Activated CD4-positive, alpha-beta memory T cell treated with anti-CD3 and anti-CD28 coated beads, Interleukin-2, amount 10 ng/mL, durations not matched to agents 7 days and 5 days (primary cell): ENCODE measurements at places on chromosomes 7 and 10.
A peak's percentile ranks its signal among the peaks of the same experiment; 100 is the strongest.

DNA sequence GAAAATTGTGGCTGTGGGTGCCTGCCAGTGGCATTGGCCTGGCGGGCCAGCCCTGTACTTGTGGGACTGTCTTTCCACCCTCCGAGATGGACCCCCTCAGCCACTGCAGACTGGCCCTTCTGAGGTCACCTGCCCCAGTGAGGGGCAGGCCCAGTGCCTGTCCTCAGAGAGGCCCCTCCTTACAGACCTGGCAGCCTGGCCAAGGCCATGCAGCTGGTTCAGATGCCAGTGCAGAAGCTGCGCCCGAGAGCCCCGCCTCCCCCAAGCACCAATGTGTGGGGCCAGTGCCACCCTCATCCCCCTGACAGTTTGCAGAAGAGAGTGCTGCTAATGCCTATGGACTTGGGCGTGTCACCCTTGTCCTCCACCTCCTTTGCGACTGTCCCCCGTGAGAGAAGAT is 10.0 kb downstream of the ZNF316 start:
- DNase-seq, result no peak

DNA sequence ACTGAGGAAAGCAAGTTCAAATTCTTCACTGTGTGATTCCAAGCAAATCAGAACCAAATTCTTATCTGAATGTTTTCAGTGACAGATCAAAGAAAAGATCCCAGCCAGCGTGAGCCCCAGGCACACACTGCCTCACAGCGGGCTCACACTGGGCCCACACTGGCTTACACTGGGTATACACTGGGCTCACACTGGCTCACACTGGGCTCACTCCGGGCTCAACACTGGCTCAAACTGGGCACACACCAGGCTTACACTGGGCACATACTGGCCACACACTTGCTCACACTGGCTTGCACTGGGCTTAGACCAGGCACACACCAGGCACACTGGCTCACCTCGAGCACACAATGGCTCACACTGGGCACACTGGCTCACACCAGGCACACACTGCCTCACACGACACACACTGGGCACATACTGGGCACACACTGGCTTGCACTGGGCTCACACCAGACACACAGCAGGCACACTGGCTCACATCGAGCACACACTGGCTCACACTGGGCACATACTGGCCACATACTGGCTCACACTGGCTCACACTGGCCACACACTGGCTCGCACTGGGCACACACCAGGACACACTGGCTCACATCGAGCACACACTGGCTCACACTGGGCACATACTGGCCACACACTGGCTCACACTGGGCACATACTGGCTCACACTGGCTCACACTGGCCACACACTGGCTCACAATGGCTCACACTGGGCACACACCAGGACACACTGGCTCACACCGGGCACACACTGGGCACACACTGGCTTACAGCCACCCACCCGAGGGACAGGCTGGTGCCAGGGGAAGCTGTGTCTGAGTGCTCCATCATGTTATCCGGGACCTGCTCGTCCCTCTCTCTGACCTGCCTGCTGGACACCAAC is 156.3 kb downstream of the PTPRN2 start:
- DNase-seq, result no peak

- DNase-seq, result no peak
These were observed 6.5 kb downstream of the AHR start for GRCh38 chr7:17304926-17305325.

- no peak for DNase-seq
These were observed 57.0 kb downstream of the LRRN3 start for GRCh38 chr7:111147708-111148533.

DNA sequence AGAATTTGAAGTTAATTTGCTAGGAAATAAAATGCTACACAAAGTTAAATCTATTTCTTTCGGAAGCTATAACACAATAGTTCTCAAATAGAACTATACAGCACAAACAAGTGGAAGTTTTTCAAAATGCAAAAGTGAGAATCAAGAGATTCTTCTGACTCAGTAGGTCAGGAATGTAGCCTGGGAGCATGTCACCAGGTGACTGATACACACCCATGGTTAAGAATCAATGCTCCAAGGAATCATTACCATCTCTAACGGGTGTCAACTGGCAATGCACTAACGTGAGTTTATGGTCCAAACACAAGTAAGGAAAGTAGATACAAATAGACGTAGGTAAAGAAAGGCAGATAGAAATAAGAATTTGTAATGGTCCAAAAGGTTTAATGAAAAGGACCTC is 170.5 kb downstream of the SRPK2 start:
- DNase-seq, result no peak

DNA sequence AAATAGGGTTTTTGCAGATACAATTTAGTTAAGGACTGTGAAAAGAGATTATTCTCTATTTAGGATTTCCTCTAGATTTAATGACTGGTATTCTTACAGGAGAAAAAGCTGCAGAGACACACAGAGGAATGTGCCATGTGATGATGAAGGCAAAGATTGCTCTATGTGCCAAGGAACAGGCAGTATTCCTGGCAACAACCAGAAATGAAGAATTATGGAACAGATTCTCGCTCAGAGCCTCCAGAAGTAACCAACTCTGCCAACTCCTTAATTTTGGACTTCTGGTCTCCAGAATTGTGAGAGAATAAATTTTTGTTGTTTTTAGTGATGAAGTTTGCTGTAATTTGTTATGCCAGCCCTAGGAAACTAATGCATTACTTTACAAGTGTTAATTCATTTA is 307.6 kb upstream of the SEMA3A start:
- DNase-seq, result no peak

- no peak for DNase-seq
These were observed 237.7 kb downstream of the CACNB2 start for GRCh38 chr10:18377898-18378297.

- DNase-seq, result no peak
These were observed 1.6 kb downstream of the FAM53B start for GRCh38 chr10:124742413-124743190.

- no peak for DNase-seq
These were observed 8.9 kb downstream of the FGF8 start for GRCh38 chr10:101766753-101767599.

- no peak for DNase-seq
These were observed 36.9 kb upstream of the RNF32 start for GRCh38 chr7:156603629-156604028.

GRCh38 chr7:102279537-102280400 is 6.9 kb upstream of the SH2B2 start:
- DNase-seq, result peak; percentile 60

- no peak for DNase-seq
These were observed 62.3 kb upstream of the AHR start for GRCh38 chr7:17236171-17236570.

- DNase-seq, result no peak
These were observed 27.6 kb upstream of the RUFY2 start for GRCh38 chr10:68434657-68435056.

- no peak for DNase-seq
These were observed 9.7 kb upstream of the PPP1R35 start for GRCh38 chr7:100446040-100446439.

DNA sequence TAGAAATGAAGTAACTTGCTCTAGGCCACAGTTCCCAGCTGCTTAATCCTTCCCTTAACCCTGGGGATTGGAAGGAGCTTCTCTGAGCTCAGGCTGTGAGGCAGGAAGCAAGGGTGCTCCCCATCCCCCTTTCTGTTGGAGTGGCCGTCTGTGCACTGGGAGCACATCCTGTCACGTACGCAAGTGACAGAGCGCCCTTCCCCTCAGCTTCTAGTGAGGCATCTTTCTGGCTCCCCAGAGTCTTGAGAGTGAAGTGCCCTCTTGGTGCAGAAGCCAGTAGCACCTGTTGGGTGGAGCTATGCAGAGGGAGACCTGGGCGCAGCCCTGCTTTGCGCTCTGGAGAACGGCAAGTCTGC is 47.8 kb downstream of the SHH start:
- DNase-seq, result peak; percentile 71

GRCh38 chr10:133056651-133057178 is 31.0 kb upstream of the ADGRA1 start:
- no peak for DNase-seq

DNA sequence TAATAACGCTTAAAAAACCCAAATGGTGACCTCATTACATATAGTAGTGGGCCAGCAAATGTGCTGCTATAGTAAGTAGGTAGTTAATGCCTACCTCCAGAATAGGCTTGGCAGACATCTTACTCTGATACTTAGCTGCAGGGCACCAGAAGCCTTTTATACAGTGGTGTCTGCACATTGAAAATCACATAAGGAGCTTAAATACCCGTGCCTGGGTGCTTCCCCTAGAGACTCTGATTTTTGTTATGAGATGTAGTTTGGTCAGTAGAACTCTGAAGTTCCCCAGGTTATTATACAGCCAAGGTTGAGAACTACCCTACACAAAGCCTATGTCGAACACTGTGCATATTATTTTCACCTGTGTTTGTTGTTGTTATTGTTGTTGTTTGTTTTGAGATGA is 47.2 kb downstream of the ANKIB1 start:
- DNase-seq, result no peak

DNA sequence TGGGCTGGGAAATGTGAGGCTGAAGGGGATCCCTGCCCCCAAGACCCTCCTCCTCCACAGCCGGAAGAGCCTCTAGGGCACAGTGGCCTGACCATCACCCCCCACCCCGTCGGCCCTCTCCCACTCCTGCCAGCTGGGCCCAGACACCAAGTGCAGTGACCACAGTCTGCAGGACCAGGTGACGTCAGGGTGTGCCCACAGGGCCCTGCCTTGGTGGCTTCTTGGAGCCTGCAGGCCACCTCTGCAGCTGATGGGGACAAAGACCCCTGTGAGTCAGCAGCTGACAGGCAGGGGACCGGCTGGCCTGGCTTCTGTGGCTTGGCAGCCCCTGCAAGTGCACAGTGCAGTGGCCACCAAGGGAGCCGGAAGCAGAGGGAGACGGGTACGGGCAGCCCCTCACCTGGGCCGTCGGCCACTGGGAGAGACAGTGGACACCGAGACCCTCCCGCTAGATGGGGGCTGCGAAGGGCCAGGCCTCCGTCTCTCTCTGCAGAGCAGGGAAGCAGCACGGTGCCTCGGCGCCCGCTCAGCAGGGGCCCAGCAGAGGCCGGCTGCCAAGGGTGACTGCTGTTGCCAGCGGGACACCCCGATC is 274.6 kb downstream of the ELFN1 start:
- no peak for DNase-seq

DNA sequence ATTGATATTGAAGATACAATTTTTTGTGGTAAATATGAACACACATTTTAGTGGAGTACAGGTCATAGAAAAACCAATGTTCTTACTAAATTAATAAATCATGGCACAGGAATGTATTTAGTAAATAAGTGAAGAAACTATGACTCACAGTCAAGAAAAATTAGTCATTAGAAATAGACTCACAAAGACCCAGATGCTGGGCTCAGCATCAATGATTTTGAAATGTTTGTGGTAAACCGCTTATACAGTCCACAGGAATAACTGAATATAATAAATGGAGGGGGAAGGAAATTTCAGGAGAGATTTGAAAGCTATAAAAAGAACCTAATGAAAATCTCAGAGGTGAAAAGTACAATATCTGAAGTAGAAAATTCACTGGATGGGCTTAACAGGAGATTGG is 138.3 kb upstream of the ADCY1 start:
- no peak for DNase-seq

GRCh38 chr7:134686786-134687185 is 40.1 kb downstream of the BPGM start:
- DNase-seq, result no peak

GRCh38 chr7:80847027-80847426 is 71.8 kb downstream of the SEMA3C start:
- no peak for DNase-seq

DNA sequence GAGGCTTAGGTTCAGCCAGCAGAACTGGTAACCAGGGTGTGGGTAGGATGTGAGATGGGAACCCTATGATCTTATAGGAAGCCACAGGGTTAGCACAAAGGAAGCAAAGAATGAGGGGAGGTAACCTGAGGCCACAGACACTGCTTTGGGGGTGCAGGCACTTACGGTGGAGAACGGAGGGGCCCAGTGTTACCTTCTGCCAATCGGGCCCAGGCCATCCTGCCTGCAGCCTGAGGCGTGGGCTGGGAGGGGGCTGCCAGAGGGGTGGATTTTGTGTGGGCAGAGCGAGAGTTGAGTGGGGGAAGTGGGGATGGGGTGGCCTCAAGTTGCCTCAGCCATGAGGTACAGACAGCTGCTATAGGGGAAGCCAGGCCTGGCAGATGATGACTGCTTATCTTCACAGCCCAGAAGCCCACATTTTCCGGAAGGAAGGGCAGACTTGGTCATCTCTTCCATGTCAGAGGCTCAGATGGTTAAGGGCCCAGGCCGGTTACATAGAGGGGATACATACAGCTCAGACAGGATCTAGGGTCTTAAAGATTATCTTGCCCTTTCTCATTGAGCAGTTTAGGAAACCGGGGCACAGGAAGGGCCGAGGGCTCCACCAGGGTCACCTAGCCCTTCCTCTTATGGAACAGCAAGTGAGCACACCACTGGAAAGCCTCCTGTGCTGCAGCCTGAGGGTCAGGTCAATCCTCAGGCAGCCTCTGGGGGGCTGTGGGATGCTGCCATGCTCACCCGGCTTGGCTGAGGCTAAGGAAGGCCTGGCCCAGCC is 24.4 kb upstream of the VSIR start:
- no peak for DNase-seq
